Astrocyte (in vitro differentiated cells and primary cell): ENCODE measurements at places on chromosomes 2 and 18.
A peak's percentile ranks its signal among the peaks of the same experiment; 100 is the strongest.

GRCh38 chr2:72023678-72024390 lies 123.8 kb downstream of the CYP26B1 start:
- DNase-seq = no peak

- DNase-seq = no peak
Measured at GRCh38 chr18:65287652-65288051, 463.2 kb upstream of the CDH7 start.

DNA sequence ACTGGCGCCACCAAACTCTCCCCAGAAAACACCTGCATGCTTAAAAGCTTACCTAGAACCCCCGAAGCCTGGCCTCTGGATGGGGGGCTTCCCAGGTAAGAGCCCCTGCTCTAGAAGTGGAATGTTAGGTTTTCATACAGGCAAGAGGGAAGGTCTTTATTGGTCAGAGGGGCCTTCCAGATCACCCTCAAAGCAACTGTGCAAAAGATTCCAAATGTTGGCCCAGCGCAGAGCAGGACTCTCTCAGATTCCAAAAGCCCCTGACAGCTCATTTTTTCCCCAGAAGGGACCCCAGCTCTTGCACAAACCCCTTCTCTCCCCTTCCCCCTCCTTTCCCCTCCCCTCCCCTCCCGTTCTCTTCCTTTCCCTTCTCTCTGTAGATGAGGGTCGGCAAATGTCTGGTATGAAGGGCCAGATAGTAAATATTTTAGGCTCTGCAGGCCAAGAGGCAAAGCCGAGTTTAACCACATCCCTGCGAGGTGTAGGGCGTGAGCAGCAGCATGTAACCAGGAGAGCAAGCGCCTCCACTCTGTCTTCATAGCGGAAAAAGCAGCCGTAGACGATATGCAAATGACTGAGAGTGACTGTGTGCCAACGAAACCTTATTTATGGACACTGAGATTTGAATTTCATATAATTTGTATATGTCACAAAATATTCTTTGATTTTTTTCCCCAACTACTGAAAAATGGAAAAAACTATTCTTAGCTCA lies 116.9 kb downstream of the SMAD7 start:
- DNase-seq = peak; percentile 47

DNA sequence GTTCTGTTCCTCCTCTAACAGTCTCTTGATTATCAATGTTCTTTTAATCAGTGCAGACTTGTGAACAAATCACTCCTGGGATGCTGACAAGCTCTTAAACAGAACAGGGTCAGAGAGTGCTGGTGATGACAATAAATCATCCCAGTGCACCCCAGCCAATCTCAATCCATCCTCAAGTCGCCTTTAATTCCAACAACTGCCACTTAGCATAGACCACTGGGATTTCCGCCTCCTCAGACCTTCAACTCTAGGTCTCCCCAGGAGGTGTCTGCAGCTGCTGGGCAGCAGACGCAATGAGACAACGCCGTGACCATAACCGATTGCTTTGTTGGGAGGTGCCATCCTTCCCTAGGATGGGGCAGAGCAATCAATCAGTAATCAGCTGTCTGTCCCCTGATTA lies 184.2 kb upstream of the ACAA2 start:
- no peak for DNase-seq

DNA sequence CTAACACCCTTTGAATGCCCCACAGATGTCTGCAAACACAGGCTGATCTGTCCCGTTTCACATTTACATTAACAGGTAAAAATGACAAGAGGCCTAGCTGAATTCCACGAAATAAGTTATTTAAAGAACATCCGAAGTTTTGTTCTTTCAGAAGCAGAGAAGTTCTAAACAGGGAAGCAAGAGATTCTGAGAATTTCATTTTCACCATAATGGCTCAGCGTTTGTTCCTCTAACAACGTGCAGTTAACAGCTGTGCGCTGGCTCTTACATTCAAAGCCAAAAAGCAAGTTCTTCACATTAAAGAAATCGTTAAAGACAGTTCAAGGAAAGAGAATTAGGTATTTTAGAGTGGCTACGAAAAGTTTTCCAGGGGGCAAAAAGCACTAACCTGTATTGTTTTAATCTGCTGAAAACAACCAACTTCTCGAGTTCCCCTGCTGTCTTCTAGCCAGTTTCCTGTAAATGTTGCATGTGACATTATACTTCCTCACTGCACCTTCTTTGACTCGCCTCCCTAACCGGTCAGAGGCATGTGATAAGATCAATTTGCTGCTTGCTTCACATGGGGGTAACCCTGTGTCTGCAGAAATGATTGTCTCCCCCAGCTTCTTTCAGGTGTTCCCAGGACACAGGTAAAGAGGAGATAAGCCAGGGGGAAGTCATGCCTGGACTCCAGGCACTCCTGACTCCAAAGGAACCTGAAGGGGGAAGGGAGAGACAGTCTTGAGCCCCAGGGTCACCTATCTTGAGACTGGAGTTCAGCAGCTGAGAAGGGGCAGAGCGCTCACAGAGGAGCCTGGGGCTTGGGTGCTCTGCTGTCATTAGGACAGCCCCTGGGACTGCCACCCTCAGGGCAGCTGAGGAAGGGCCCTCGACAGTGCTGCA lies 36.8 kb upstream of the WIPF1 start:
- no peak for DNase-seq

GRCh38 chr18:3967359-3968180 lies 487.5 kb downstream of the DLGAP1 start:
- DNase-seq = peak; percentile 6

- DNase-seq = no peak
Measured at GRCh38 chr2:104502901-104503300, 351.0 kb upstream of the POU3F3 start.

DNA sequence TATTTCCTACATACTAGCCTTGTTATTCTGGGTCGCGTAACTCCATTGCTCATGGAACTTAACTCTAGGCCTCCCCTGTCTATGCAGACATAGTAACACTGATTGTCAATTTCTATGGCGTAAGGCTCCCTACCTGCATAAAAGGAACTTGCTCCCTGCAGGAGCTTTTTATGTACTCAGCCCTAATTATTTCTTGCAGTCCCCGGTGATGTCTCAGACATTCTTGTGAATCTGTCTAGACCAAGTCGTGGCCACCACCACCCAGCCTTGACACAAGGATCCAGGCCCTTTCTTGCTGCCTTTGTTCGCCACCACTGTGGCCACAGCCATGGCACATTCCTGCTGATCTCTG lies 189.5 kb upstream of the CTAGE1 start:
- no peak for DNase-seq

- peak; percentile 37 for DNase-seq
Measured at GRCh38 chr2:43948370-43948769, 47.4 kb downstream of the LRPPRC start.

- peak; percentile 20 for DNase-seq
Measured at GRCh38 chr18:67618061-67618460, 101.5 kb upstream of the DSEL start.

DNA sequence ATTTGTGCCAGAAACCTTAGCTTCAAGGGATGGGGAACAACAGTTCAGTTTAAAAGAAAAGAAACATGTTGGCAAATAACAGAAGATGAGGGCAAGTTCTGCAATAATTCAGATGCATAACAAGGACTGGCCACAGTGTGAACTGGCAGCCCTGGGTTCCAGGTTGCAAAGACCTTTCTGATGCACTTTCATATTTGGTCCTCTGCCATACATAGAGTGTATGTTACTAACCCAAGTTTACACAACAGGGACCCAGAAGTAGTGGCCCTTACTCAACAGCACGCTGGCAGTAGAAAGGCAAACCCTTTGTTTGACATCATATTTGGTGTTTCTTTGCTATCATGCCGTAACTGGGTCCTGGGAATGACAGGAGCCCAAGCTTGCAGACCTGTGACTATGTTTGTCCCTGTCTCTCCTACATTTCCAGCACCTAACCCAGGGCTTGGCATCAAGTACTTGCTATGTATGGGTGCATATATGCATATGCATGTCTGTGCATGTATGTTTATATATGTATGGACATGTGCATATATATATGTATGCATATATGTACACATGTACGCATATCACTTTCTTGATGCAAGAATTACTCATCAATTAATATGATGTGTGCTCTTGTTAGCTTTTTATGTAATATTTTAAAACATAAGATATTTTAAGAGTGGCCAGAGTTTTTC lies 94.3 kb downstream of the MBP start:
- no peak for DNase-seq

DNA sequence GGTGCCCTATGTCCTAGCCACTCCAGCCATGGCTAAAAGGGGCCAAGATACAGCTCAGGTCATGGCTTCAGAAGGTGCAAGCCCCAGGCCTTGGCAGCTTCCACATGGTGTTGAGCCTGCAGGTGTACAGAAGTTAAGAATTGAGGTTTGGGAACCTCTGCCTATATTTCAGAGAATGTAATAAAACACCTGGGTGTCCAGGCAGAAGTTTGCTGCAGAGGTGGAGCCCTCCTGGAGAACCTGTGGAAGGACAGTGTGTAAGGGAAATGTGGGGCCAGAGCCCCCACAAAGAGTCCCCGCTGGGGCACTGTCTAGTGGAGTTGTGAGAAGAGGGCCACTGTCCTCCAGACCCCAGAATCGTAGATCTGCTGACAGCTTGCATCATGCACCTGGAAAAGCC lies 74.1 kb downstream of the SMIM21 start:
- DNase-seq = no peak

DNA sequence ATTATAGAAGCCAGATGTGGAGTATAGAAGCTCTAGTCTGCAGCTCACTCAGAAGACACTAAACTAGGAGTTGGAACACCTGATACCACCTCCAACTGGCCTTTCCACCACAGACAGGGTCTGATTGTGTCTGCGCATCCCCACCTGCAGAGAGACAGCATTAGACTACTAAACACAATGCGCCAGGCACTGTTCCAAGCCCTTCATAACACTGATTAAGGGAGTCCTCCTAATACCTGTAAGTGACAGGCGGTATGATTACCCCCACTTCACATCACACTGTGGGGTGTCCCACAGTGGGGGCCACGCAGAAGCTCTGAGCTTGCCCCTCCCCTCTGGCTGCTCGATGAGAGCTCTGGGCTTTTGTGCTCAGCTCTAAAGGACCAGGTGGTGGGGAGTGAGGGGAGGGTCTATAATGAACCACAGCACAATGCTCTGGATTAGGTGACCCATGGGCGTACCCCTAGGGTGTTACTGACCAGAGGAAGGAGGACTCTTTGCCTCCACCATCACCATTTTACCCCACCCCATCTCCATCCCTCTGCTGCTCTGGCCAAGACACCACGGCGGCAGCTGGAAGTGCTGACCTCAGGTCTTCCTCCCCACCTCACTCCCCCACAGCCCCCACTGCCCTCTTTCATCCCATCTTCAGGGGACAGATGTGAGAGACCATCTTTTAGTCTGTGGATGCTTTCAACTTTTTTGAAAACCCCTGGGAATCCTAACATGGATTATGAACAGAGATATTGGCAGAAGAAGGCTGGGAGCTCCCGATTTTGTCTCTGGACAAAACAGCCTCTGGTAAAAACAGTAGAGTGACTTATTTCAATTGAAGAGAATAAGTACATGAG lies 145.1 kb downstream of the GFPT1 start:
- no peak for DNase-seq

DNA sequence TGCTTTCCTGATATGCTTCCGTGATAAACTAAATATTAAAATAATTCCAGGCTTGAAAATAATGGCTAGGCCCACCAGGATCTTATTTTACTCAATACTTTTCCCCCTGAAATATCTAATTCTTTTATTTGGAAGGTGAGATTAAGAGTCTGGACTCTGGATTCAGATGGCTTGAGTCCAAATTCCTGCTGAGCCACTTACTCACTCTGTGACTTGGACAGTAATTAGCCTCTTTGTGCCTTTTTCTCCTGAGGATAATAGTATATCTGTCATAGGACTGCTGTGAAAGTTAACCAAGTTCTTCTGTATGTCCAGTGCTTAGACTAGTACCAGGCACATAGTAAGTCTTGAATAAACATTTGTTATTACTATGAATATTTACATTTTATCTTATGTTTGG lies 127.3 kb upstream of the ERBB4 start:
- DNase-seq = no peak

DNA sequence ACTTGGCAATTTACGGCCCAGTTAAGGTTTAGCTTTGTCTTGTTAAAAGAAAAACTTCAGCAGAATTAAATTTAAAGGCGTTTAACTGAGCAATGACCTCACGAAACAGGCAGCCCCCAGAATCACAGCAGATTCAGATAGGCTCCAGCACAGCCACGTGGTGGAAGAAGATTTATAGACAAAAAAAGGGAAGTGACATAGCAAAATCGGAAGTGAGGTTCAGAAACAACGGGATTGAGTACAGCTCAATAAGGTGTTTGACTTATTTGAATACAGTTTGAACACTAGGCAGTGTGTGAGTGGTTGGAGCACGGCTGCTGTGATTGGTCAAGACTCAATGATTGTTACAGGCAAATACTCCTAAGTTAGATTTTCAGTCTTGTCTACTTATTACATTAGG lies 79.8 kb downstream of the MOGAT1 start:
- DNase-seq = no peak

- DNase-seq = no peak
Measured at GRCh38 chr2:140286377-140286776, 1506.2 kb upstream of the NXPH2 start.

GRCh38 chr2:207600231-207600630 lies 25.0 kb downstream of the METTL21A start:
- peak; percentile 22 for DNase-seq

DNA sequence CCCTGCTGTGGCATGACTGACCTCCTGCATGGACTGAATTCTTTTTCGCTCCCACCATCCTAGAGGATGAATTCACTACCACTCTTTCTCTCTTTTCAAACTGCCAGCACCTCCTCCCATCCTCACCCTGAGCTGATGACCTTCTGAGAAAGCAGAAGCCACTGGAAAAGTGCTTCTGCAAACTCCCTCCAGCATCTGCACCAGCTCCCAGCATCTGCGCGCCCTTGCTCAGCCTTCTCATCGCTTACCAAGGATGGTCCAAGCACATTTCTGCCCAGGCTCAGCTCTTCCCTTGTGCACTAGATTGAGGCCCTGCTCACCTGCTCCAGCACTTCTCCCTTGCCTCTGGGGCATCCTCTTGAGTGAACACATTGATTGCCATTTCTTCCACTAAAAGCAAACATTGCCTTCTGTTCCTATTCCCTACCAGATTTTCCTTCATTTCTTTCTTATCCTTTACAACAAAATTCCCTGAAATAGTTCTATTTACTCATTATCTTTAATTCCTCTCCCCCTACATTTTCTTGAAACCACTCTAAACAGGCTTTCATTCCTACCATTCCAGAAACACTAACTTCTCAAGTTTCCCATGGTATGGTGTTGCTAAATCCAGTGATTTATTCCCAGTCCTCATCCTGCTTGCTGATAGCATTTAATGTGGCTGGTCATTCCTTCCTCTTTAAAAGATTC lies 42.7 kb upstream of the IL1RL1 start:
- DNase-seq = peak; percentile 90
